A172 (cell line): ENCODE measurements at places on chromosomes 7 and 10.

GRCh38 chr10:69568472-69569395, 4.5 kb downstream of the NEUROG3 start:
- DNase-seq = no peak

DNA sequence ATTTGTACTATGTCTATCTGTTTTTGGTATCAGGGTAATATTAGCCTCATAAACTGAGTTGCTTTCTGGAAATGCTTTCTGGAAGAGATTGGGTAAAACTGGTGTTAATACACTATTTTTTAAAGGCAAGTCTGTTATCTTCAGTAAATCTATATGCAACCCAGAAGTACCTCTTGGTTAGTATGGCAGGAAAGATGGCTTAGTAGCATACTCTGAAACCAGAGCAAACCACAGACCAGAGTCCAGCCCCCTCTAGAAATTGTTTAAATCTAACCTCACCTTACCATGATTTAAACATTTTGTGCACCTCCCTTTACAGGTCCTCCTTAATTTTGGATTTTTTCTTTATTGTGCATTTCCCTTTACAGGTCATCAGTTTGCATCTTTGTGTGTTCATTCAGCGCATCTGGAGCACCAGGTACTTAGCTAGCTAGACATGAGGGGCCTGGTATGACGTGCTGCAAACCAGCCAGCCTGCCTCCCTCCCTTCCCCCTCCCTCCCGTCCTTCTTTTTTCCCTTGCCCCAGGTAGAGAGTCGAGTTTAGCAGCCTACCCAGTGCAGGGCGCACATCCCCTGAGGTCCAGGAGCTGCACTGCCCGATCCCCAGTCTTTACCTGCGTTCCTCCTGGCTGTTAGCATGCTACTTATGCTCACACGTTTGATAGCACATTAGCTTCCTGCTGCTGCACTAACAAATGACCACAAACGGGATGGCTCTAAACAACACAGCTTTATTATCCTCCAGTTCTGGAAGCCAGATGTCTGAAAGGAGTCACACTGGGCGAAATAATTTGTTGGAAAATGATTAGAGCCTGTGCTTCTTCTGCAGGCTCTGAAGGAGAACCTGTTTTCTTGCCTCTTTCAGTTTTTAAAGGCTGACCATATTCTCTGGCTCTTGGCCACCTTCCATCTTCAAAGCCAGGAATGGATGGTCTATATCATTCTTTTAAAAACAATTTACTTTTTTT, 299.9 kb upstream of the HABP2 start:
- no peak for DNase-seq

DNA sequence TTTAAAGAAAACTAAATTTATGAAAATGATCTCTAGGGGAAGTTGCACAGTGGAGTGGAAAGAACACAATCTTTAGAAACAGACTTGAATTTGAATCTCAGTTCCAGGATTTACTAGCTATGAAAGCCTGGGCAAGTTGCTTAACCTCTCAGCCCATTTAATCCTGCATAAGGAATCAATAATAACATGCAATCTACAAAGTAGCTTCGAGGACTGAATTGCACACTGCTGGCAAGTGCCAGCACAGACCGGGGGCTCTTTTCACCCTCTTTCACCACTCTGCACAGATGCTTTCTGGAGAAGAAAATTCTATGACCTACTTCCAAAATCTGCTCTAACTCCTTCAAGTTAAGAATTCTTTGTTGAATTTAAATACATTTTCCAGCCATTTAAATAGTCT, 63.4 kb upstream of the ANK3 start:
- no peak for DNase-seq

DNA sequence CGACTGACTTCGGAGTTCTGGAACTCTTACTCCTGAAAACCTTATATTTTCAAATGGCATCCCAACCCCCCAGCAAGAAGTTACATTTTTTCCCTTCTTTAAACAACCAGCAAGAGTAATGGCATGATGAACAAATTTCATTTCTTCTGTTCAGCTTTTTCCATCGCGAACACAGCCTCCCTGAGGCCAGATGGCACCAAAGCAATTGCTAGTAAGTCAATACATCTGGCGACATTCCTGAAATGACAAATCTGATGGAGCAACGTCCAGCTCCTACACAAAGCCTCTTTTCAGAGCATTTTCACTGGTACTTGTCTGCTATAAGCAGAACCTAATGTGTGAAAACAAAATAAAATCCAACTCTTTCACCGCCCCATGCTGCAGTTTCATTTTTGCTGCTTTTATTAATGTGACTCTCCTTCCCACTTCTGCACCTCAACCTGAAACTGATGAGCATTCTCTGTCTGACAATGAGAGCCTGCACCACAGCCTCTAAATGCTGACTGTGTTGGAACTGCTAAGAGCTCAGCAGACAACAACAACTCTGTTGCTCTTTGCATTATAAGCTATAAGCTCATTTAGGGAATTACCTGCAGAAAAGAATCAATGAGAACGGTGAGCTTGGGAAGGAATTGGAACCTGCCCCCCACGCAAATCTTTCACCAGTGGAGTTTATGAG, 229.8 kb downstream of the FGFR2 start:
- no peak for DNase-seq

DNA sequence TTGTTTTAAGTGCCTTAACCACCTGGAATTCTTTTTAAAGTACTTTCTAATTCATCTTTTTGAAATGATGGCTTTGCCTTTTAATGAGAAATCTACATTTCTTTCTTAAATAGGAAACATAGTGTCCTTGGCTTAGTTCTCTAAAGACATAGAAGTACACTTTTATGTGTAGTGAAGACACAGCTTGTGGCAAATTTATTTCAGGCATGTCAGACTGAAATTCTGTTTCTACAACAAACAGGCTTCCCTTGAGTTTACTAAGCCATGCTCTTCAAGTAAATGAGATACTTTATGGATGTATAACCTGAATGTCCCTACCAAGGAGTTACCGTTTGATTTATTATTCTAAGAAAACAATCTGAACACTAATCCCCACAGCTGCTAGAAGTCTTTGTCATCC, 136.9 kb upstream of the MAGI2 start:
- no peak for DNase-seq

- no peak for DNase-seq
Observed at GRCh38 chr7:22832401-22832800, 9.8 kb upstream of the TOMM7 start.

DNA sequence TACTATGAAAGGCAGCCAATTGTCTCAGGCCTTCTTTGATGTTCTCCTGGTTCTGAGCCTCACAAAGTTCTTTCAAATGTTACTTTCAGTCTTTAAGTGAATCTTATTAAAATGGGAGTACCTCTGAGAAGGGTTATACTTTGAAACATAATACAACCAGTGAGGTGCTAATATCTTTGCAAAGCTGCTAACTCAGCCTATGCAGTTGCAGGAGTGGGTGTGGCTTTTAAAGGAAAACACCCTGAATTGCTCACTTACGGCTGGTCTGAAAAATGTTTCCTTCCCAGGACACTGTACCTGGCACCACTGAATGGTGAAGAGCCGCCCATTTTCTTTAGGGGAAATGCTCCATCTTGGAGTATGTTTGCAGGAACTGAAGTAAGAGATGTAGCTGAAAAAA, 130.9 kb downstream of the CHN2 start:
- no peak for DNase-seq
